Ascending aorta (tissue), 2 donors: ENCODE measurements at places on chromosomes 2 and 18. TPM values are rescaled to one million over a fixed set of nuclear protein-coding genes. Genes with fewer than 3 reads are reported as not detected.
A peak's percentile ranks its signal among the peaks of the same experiment; 100 is the strongest.

The PRKAG3 gene
- not detected for total RNA-seq

GRCh38 chr2:219059375-219059724 is 1.4 kb downstream of the IHH start:
- no peak for DNase-seq

DNA sequence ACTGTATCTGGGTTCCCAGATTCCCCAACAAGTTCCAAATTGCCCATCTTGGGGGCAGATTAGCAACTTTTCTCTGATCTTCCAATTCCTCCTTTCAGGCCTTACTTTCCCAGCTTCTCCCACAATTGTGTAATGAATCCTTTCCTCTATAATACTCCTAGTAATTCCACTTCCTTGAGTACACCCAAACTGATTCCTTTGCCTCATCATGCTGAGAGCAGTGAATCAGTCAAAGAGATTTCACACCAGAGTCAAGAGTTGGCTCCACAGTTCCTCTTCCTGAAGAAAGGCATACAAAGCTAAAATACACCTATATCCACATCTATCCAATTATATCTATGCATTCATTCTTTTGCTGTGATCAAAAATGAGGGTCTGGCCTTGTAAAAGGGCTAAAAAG is 28.6 kb upstream of the DAPL1 start:
- no peak for DNase-seq

DNA sequence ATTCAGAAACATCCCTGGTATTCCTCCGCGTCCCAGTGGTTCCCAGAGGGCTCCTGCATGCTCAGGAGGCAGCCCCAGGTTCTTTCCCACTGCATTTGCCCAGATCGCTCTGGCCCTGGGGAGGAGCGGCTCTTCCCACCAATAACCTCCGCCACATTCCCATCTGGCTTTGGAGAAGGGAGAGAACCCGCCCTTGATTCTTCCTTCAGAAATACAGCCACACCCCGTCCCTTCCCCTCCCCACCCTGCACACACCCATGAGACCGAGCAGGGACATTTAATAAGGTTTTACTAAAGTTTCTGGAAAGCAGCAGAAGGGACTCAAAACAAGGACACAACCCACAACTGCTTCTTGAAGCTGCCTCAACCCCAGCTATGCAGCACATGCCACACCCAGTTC is 21.9 kb downstream of the ARID5A start:
- no peak for DNase-seq

DNA sequence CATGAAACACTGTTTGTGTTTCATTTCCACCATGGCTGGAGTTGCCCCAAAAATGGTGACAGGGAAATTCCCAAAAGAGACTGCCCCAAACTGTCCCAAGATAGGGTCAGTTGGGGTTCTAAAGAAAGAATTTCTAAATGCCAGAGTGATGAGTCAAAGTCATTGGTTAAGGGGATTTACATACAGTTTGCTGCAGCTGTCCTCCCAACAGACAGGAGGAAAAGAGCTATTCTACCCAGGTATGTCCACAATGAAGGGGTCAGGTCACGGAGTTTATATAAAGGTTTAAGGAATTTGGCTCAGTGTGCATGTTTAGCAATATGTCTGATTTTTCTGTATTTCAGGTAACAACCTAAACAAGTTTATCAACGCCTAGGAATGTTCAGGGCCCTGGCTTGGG is 344.1 kb downstream of the TDRD15 start:
- DNase-seq, result no peak

DNA sequence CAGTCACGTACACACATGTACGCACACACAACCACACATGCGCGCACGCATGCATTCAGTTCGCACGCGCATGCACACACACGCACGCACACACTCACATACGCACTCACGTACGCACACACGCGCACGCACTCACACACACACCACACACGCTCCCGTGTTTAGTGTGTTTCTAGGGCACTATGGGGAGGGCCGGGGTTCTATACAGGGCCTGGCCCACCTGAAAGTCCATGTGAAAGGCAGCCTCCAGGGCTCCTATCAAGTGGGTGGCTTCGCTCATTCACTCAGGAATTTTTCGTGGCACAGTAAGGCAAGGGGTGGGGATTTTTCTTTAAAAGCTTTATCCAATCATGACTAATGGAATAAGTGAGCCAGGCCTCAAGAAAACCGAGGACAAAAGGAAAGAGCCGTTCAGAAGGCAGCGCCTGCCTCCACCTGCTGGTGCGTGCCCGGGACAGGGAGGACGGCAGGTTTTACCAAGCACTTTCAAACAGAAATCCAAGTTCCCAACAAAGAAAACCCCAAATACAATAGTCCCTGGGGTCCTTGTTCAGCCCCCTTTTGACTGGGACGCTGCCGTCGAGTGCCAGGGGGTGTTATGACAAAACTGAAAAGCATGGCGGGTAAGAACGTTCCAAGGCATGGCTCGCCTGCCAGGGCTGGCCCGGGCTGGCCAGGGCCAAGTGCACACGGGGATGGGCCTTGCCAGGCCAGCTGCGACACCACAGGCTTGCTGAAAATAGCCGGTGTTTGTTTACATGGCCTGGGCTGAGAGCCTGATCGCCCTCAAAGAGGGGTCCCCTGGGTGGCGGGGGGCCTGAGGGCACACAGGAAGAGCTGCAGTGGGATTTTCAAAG is 110.0 kb downstream of the HDAC4 start:
- DNase-seq, result no peak

The TMEM150A gene
- total RNA-seq, result 26.7 TPM

DNA sequence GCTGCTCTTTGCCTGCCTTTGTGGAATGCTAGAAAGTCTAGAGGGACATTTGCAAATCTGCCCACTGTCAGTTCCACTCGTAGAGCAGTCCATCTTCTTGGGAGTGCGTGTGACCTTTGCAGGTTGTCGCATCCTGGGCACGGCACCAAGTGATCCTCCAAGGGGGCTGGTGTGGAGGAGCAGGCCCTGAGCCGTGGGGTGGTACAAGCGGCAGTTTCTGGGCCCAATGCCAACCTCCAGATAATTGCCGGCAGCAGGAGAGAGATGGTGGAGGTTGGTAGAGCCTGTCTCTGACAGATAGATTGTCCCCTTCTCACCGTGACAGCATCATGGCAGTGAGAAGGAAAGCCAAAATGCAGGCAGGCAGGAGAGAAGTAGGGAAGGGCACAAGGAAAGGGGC is 150.7 kb upstream of the SLC14A2 start:
- DNase-seq, result no peak

The GREB1L gene
- total RNA-seq, result 2.2 TPM

DNA sequence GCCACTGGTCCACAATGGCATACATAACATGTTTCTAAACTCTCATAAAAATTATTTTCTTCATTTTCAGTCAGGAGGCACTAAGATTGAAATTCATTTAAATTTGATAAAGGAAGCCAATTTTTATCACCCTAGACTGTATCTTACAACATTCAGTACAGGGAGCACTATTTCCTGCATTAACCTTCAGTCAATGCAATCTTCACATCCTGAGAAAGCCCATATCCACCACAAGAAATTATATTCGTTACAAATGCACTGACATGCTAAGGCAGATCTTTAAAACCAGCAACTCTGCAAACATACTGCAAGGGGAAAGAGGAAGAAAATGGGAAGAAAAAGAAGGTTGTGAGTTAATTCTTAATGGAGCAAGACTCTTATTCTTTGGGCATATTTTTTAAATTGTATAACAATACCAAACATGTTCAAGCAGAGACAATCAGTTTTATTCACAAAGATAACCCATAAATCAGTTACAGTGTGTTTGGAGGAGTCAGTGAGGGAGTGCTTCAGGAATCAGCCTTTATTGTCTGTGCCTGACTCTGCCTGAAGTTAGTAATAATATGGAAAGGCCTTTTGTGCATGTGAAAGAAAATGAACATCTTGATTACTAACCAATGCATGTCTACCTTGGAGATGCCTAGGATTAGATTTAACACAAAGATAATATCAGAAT is 370.1 kb downstream of the FBXO15 start:
- DNase-seq, result no peak

The REG1B gene
- total RNA-seq, result not detected

- DNase-seq, result no peak
Measured at GRCh38 chr2:159146996-159147666, 139.4 kb downstream of the WDSUB1 start.

The PXDN gene
- total RNA-seq, result 188 TPM

The MTERF4 gene
- 50.2 TPM for total RNA-seq

GRCh38 chr2:120343433-120344105 is 2.4 kb upstream of the INHBB start:
- peak; percentile 87 for DNase-seq

- no peak for DNase-seq
Measured at GRCh38 chr2:19932928-19933327, 31.1 kb upstream of the TTC32 start.

GRCh38 chr2:1607971-1608688 is 136.2 kb downstream of the PXDN start:
- DNase-seq, result no peak

GRCh38 chr2:39306626-39307025 is 62.9 kb upstream of the CDKL4 start:
- DNase-seq, result no peak

DNA sequence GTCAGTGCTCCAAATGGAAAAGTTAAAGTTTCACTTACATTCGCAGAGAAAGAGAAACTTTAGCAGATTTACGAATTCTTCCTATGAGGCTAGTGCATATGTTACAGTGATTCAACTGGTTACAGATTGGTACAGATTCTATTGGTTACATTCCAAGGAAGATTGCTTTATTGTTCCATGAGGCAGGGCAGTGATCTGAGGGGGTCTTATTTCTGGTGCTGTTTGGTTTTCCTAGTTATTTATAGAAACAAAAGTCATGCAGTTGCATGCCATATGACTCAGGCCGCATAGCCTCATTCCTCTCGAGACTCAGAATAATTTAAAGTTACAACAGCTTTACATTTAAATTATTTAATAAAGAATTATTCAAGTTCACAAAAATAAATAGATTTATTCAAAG is 385.4 kb upstream of the SYT4 start:
- DNase-seq, result no peak

- no peak for DNase-seq
Measured at GRCh38 chr18:9184998-9185613, 48.5 kb downstream of the ANKRD12 start.

The EMILIN1 gene
- 301 TPM for total RNA-seq

- no peak for DNase-seq
Measured at GRCh38 chr2:70995426-70995729, 705 bp upstream of the TEX261 start.

The PASK gene
- total RNA-seq, result not detected

The KLF7 gene
- 17.0 TPM for total RNA-seq

The DNAJC5G gene
- total RNA-seq, result not detected

GRCh38 chr18:42268186-42268725 is 313.2 kb downstream of the PIK3C3 start:
- no peak for DNase-seq

DNA sequence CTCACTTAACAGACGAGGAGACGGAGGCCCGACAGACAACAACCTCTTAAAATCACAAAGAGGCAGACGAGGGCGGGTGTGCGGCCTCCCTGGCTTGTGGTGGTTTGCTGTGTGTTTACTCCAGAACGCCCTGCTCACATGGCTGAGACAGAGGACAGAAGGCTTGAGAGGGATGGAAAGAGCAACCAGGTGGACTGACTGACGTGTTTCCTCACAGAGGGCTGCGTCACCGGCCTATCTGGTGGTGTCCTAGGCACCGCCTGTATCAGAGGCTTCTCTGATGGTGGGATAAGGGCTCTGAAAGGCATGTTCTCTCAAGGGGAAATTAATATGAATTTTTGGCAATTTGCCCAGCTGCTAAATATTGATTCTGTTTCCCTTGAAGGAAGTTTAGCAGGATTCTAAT is 47.0 kb upstream of the RALBP1 start:
- no peak for DNase-seq

- no peak for DNase-seq
Measured at GRCh38 chr2:154142480-154142879, 270.8 kb downstream of the GALNT13 start.

The PTPN4 gene
- 35.9 TPM for total RNA-seq

DNA sequence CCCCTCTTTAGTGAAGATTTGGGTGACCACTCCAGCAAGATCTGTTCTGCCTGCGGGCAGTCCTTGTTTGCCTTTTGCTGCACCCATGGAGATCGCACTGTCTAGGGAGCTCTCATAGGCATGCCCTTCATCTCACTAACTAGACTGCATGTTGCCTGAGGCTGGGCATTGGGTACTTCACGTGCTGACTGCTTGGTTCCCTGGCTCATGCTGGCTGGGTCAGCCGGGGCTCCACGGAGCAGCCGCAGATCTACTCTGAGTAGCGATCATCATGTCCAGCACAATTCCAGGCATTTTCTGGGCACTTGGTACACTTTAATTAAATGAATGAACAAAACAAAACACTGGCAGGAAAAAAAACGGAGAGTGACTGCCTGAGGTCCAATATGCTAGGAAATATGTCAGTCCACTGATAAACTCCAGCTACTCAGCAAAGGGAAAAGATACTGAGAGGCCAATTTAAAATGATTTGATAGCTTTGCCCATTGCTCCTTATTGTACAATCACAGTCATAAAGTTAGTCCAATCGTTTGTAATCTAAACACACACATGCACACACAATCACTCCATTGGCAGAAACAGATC is 220.3 kb downstream of the C1D start:
- no peak for DNase-seq

The RSAD2 gene
- total RNA-seq, result 0.32 TPM

GRCh38 chr2:186129767-186130581 is 356.1 kb upstream of the ZC3H15 start:
- no peak for DNase-seq

DNA sequence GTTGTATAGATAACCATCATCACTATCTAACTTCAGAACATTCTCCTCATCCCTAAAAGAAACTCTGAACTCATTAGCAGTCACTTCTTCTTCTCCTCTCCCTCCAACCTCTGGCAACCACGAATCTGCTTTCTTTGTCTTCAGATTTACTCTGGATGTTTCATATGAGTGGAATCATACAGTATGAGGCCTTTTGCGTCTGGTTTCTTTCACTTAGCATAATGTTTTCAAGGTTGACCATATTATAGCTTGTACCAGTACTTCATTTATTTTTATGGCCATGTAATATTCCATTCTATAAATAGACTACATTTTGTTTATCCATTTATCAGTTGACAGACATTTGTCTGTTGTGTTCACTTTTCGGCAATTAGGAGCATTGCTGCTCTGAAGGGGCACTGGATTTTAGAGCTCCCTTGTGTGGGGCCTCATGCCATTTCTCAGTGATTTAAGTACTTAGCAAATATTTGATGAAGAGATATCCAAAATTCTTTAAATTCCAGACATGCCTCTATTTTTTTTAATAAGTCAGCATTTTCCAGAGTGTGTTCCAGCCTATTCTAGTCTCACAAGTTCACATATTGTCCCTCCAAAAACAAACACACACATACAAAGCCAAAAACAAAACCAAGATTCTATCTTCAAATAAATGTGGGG is 22.5 kb upstream of the MAP3K20 start:
- no peak for DNase-seq
